Stimulated activated CD8-positive, alpha-beta memory T cell treated with anti-CD3 and anti-CD28 coated beads, Interleukin-15, amount 100 ng/mL, for 4 hours (primary cell): ENCODE measurements at places on chromosomes 2 and 18.

DNA sequence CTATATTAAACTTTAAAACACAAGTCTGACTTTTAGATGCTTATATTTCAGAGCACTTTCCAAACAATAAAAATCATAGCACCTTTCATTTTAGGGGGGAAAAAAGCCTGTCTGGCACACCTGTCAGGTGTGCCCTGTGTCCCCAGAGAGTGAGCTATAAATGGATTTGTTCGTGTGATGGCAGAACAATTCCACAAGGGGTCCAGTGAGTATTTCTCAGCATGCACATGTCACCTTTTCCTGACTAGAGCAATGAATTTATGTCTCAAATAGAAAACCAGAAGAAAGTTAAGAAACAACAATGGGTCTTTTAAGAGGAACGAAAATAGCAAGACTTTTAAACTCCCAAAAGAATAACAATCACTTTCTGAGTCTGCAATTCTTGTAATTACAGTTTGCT is 55.9 kb downstream of the ACVR1C start:
- DNase-seq, result no peak

DNA sequence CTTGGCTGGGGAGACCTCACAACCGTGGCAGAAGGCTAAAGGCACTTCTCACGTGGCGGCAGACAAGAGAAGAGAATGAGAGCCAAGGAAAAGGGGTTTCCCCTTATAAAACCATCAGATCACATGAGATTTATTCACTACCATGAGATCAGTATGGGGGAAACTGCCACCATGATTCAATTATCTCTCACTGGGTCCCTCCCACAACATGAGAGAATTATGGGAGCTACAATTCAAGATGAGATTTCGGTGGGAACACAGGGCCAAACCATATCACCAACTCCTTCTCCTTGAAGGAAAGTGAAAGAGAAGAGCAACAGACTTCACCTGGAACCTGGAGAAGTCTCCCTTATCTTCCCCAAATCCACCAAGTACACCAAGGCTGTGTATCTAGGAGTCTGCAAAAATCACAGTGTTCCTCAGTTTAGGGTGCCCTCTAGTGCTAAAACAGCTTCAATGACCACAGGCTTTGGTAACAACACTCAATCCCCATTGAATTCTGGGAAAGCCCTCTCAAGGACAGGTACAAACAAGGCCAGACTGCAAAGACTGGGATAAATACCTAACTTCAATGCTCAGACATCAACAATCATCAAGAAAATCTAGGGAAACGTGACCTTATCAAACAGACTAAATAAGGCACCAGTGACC is 148.8 kb upstream of the SRD5A2 start:
- no peak for DNase-seq

- DNase-seq, result no peak
Measured at GRCh38 chr18:50192995-50193795, 1.8 kb downstream of the MYO5B start.

DNA sequence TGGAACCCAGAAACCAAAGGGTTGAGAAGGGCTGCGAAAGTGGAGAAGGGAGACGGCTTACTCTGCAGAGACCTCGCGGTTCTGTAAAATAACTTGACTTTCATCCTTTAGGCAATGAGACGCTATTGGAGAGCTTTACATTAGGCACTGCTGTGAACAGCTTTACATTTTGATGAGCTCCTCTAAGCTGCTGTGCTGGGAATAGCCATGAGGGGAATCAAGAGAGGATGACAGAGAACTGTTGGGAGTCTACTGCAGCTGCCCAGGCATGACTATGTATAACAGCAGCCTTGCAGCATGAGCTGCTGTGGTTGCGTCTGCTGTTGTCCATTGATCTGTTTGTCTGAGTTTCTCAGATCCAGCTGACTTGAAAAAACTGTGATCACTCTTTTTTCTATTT is 310.8 kb upstream of the MAP2 start:
- DNase-seq, result no peak

DNA sequence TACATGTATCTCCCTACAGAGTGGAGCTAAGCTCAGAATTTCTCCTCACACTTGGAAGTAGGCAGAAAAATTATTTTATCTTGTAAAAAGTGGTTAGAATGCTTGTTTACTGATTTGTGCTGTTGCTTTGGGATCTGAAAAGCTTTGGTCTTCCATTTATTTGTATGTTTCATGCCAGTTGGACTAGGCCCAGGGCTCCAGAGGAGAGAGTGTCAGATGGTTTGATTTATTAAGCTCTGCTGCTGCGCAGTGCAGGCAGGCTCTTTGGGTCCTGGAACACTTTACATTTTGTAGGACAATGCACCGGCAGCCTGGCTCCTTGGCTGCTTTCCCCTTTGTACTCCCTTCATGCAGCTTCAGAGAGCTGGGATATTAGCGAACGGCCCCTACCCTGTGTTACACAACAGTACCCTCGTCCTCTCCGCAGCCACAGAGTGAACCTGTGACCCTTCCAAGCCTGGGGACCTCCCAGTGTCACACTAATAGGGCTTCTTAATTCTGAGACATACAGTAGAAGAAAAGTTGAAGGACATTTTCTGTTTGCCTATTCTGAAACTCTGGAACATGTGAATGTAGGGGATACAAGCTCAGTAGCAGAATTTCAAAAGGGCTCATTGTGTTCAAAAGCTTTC is 56.7 kb upstream of the EML6 start:
- no peak for DNase-seq

DNA sequence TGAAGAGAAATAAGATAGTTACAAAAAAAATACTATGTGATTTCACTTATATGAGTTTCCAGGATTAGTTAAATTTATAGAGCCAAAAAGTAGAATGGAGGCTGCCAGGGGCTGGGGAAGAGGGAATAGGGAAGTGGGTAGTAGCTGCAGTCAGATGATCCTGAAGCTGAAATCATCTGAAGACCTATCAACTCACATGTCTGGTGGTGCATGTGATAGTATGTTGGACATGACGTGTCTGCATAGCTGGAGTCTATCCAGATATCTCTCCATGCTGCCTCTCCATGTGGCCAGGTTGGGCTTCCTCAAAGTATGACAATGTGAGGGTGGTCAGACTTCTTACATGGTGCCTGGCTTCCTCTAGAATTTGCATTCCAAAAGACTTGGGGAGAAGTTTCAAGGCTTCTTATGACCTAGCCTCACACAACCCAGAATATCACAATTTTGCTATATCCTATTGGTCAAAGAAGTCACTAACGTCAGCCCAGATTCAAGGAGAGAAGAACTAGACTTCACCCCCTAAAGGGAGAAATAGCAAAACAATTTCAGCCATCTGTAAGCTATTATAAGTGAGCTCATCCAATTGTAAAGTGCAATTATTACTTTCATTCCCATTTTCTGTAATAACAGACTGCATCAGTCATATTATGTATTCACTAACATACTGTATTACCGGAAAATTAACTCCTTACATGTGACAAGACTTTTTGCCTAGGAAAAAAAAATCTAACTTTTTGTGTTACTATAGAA is 14.0 kb upstream of the ZNF396 start:
- DNase-seq, result no peak
